CD4-positive, alpha-beta T cell treated with Interleukin-12 subunit alpha and Interleukin-12 subunit beta, for 1 hour (primary cell): ENCODE measurements at places on chromosomes 2 and 18.

- DNase-seq = no peak
Observed at GRCh38 chr2:109069331-109070194, 59.4 kb upstream of the SH3RF3 start.

DNA sequence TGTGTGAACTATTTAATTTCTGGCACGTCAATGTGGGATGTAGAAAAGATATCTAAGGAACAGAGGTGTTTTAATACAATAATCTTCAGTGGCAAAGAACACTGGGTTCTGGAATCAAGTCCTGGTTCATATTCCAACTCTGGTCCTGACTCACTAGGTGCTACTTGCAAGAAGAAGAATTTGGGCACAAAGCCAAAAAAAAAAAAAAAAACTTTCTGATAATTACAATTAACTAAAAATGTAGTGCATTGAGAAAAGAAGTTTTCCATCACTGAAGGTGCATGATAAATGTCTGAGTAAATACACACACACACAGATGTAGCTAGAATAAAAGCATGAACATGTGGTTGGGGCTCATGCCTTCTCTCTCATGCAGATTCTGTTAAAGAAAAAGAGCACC, 424.4 kb upstream of the REG3G start:
- DNase-seq = no peak

GRCh38 chr2:25833566-25833965, 44.7 kb downstream of the ASXL2 start:
- no peak for DNase-seq

- no peak for DNase-seq
Observed at GRCh38 chr2:227442639-227443038, 29.3 kb upstream of the AGFG1 start.

DNA sequence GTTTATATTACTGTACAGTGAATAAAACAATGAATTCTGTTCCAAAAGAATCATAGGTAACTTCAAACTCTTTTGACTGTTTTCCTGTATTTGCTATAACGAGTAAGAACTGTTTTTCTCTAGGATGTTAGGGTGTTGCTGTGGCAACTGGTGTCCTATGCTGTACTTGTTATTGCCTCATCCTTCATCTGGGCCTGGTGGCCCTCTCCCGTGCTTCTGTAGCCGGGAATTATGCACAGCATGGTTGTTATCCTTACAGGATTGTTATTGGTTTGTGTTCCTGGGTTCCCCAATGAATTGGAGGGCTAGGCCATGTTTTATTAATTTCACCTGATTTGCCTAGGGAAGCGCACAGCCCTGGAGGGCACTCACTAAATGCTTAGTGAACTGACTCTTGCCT, 279.2 kb downstream of the PTPRM start:
- no peak for DNase-seq

GRCh38 chr18:2111456-2111855, 459.8 kb downstream of the METTL4 start:
- DNase-seq = no peak

- no peak for DNase-seq
Observed at GRCh38 chr2:109079590-109079989, 49.4 kb upstream of the SH3RF3 start.

DNA sequence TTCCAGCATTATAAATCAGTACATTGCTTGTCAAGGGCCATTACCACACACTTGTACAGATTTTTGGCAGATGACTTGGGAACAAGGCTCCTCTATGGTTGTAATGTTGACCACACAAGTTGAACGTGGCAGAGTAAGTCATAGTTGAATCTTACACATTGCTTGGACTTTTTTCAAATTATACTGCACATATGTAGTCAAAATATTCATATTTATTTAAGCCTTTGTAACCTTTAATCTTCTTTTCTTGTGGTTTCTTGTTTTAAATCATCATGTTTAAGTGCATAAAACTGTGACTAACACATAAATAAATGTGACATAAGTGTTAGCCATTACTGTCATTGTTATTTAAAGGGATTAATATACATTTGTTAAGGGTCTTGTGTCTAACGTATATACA, 52.1 kb upstream of the EPB41L5 start:
- no peak for DNase-seq

DNA sequence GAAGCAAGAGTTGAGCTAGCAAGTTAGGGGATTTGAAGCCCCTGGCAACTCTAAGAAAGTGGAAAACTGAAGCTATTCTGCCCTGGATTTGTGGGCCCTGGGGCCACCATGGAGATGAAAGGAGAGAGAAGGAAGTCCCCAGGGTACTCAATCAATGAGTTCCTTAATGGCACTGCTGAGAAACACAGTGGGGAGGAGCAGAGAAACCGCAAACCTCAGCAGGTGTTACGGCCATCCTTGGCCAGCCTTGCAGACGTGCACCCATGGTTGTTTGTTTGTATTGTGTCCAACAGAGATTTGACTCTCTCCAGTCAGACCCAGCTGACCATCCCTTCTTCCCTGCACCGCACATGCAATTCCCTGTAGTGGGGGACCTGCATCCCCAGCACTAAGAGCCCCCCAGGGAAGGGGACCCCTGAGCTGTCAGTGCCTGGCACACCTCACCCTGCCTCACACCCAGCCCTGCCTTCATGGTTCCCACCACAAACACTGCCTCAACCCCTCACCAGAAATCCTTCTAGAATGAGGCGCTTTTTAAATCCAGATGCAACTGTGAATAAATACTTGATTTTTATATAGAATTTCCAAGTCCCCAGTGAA, 255.3 kb downstream of the SH3BP4 start:
- DNase-seq = no peak
